ENCODE measurements at places on chromosomes 1 and 21.

DNA sequence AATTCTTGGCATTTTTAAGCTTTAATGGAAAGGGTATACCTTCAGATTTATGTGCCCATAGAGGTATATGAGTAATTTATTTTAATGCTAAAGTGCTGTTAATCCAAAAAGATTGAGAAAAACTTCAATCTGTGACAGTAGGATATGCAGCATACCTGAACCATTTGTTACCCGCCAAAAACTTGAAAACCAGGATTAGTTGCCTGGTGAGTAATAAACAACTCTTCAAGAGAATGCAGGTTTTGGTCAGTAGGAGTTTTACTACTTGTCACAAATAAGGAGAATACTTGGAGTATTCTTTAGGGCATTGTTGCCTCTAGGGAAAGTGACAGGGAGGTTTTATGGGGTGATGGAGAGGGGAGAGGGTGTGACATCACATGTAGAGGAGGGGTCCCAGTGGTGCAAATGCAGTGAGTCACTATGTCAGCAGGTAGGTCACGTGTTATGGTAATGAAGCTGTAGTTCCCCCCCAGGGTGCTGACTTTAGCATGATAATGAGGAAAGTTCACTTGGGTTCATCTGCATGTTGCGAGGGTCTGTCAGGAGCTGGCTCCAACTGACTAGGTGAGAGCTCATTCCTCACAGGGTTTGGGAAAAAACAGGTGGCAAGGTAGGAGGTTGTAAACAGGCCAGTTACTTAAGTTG, 23.1 kb downstream of the USP25 start:
- no peak for DNase-seq

- no peak for DNase-seq
Observed at GRCh38 chr1:243393096-243393495, 137.3 kb downstream of the SDCCAG8 start.

GRCh38 chr1:149917571-149918144, at the start of gene SV2A:
Gene SV2A, minus strand, starts transcription at chr1:149917844. Its CDS starts 4,004 bp downstream, at chr1:149913840.
- DNase-seq = peak; percentile 74

- no peak for DNase-seq
Observed at GRCh38 chr1:147052143-147052542, 114.0 kb downstream of the NBPF12 start.

GRCh38 chr1:158049853-158050252, 56.4 kb downstream of the KIRREL1 start:
- DNase-seq = peak; percentile 50

DNA sequence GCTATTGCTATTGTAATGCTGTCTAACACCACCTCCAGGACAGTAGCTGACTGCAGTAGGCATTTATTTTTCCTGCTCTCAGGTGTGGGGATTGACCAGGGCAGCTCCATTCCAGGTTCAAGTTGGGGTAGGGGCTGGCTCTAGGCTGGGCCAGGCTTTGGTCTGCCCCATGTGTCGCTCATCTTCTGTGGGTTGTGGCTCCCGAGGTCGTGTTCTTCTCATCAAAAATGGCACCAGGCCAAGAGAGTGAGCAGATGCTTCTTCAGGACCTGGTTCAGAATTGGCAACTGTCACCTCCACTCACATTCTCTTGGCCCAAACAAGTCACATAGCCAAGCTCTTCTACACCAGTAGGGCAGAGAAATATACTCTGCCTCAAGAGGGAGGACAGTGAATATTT, 133.7 kb downstream of the PTPRU start:
- DNase-seq = no peak

DNA sequence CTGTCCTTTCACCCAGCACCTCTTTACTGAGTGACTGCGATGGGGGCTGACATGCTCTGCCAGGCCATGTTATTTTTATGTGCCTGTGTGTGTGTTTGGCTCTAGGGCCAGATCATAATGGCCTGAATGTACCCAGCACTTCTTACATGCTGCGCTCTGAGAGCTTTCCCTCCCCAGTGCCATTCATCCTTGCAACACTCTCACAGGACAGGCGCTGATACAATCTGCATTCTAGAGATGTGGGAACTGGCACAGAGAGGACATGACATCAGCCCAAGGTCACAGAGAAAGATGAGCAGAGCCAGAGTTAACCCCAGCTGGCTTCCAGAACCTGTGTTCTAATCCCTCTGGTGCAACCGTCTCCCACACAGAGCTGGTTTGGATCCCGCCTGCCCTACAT, 54.5 kb downstream of the ARHGEF10L start:
- no peak for DNase-seq

- peak; percentile 18 for DNase-seq
Observed at GRCh38 chr1:156961709-156962108, 41.3 kb downstream of the LRRC71 start.

GRCh38 chr1:56032096-56032676, 547.2 kb downstream of the PLPP3 start:
- DNase-seq = no peak

DNA sequence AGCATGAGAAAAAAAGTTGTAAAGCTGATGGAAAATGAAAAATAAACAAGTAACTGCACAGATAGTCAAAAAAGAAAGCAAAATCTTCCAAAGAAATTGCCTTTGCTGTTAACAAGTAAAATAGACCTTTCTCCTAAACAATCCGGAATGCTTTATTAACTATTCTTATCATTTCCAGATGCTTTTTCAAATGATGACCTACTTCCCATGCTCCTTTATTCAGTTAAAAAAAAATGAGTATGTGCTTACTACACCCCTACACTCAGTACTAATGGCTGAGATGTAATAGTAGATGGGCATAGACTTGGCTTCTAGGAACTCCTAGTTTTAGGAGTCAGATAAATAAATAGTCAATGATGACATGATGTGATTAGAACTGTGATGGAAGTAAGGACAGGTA, 108.5 kb downstream of the NIBAN1 start:
- no peak for DNase-seq

GRCh38 chr1:165600793-165601192, 30.2 kb upstream of the MGST3 start:
- no peak for DNase-seq

DNA sequence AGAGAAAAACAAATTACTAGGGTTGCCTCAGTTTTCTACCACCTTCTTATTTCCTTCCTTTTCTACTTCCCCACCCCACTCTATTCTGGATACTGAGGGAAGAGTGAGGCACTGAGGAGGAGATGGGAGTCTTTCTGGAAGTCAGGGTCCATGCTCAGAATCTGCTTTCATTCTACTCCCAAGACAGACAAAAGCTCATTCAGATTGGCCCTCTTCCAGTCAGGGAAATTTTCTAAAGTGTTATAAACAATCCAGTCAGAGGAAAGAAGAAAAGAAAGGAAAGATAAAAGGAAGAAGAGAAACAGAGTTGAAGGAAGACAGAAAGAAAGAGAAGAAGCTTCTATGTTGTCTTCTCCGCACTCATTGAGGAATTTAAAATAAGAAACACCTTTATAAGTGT, 228.6 kb downstream of the COP1 start:
- no peak for DNase-seq

GRCh38 chr1:199550199-199551065, 477.1 kb upstream of the NR5A2 start:
- no peak for DNase-seq
